NCI-H1417 treated with DMSO at 0.1 percent for 48 hours (cell line): ENCODE measurements at places on chromosomes 3 and 15.

DNA sequence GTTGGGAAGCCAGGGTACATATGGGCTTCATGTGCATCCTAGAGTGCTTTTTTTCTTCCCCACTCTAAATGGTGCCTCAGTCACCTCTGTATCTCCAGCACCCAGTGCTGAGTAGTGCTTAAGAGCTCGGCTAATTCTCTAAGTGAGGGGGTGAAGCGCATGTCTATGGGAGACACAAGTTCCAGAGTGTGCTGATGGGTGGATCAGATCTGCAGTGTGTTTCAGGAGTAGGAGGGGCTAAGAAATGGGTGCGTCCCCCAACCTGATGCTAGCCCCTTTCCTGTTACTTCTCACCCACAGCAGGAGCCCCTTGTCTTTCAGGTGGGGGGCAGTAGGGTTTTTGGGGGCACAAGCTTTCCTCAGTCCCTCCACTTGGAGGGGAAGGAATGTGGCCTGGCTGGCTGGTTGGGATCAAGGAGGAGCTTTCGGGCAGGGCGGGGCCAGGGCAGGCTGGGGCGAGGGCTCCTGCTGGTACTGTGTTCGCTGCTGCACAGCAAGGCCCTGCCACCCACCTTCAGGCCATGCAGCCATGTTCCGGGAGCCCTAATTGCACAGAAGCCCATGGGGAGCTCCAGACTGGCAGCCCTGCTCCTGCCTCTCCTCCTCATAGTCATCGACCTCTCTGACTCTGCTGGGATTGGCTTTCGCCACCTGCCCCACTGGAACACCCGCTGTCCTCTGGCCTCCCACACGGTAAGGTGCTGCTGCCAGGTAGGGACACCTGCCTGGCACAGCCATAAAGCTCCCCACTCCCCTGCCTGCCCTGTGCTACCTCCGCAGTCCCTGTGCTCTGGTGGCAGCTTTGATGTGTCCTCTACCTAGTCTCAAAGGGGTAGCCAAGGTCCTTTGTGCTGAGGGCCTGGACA is at the start of gene IL17RE:
TSS of gene IL17RE (plus strand) at position 477 of the 866 bp plus-strand sequence. CDS start at position 562, 85 bp downstream.
- DNase-seq: no peak

DNA sequence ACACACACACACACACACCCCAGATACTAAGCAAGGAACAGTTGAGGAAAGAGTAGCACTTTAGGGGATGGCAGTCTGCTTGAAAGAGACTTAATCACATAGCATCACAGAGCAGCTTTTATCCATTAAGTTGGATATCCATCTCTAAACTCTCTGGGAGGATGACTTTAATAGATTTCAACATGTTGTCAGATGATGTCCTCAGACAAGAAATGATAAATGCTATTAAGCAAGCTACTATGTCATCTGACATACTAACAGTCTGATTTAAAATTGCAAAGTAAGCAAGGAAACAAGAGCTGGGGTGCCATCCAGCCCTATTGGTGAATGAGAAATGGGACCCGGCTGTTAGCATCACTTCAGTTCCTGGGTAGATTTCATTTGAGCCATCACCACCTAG is 136.9 kb downstream of the PLCL2 start:
- no peak for DNase-seq

GRCh38 chr15:74725845-74726773 is 781 bp upstream of the CYP1A1 start:
- no peak for DNase-seq

- DNase-seq: no peak
Measured at GRCh38 chr3:57393977-57394376, 101.5 kb upstream of the ASB14 start.

- DNase-seq: no peak
Measured at GRCh38 chr3:134018406-134018805, 11.3 kb downstream of the SLCO2A1 start.

GRCh38 chr3:54537506-54537905 is 390.4 kb downstream of the LRTM1 start:
- no peak for DNase-seq

GRCh38 chr15:67558502-67558901 is 16.0 kb downstream of the MAP2K5 start:
- no peak for DNase-seq

- no peak for DNase-seq
Measured at GRCh38 chr15:52103217-52104207, 9.1 kb downstream of the BCL2L10 start.

GRCh38 chr3:170641510-170642236 is 55.8 kb upstream of the SLC7A14 start:
- no peak for DNase-seq

- DNase-seq: no peak
Measured at GRCh38 chr3:185528532-185528931, 23.9 kb downstream of the LIPH start.

GRCh38 chr3:128807186-128807830 is 72.1 kb upstream of the ACAD9 start:
- DNase-seq: no peak

- no peak for DNase-seq
Measured at GRCh38 chr15:38424101-38424552, 29.8 kb upstream of the FAM98B start.

GRCh38 chr3:15654891-15655290 is 53.3 kb downstream of the BTD start:
- no peak for DNase-seq

DNA sequence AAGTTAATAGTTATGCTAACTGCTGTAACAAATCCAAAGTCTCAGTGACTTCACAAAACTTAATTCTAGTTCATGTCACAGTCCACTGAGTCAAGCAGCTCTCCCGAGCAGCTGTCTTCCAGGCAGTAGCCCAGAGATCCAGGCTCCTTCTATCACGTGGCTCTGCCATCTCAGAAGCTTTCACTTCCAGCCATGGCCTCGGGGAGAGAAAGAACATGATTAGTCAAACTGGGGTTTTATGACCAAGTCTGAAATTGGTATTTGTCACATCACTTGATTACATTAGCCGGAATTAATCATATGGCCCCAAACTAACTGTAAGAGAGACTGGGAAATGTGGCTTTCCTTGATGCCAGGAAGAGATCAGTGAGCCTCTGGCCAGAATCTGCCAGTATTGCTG is 70.2 kb upstream of the DGKG start:
- DNase-seq: no peak

DNA sequence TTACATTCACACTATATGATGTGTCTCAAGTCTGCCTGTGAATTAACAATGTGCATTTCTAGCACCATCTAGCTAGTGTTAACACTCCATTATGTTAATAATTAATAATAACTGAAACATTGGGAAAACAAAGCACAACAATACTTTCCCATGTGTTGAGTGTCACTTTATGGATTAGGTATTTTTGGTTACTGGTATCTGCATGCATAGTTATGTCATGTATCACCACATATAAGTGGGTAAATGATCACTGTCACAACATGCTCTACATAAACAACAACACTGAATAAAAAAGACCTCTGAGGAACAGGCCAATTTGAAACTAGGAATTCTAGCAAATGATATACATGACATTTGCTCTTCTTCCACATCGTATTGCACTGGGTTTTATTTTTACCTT is 74.7 kb downstream of the MLH1 start:
- DNase-seq: no peak

- DNase-seq: peak; percentile 36
Measured at GRCh38 chr3:60743631-60744164, 507.6 kb downstream of the FHIT start.

DNA sequence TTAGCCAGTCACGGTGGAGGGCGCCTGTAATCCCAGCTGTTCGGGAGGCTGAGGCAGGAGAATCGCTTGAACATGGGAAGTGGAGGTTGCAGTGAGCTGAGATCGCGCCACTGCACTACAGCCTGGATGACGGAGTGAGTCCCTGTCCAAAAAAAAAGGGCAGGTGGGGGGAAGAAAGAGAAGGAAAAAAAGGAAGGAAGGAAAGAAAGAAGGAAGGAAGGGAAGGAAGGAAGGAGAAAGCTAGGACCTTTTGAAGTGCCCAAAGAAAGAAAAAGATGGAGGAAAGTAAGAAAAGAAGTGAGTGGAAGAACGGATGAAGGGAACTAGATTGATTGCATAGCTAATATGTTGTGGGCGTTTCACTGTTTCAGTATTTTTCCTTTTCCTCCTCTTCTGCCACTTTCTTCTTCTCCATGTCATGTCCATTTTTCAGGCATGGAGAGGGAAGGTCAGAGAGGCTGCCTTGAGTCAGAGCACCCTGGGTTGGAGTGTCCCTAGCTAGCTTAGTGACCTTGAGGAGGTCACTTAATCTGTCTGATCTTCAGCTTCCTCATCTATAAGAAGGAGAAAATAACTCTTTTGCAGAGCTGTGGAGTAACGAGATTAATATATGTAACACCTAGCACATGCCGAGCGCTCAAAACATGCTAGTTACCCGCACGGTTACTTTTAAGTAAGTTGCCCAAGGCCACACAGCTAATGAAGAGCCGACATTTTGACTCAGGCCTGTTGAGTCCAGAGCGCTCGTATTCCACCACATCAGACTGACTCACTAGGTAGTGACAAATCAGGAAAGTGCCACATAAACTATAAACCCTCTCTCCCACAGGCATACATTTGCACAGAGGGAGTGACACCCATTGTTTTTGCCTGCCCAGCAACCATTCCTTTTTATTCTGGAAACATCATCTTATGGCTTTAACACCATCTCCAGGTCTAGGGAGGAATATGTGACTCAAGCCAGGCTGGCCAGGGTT is 42.2 kb downstream of the BHLHE40 start:
- DNase-seq: no peak

- no peak for DNase-seq
Measured at GRCh38 chr3:120424976-120425570, 25.7 kb downstream of the FSTL1 start.

- peak; percentile 26 for DNase-seq
Measured at GRCh38 chr3:159765860-159766294, 222.8 kb upstream of the IL12A start.

DNA sequence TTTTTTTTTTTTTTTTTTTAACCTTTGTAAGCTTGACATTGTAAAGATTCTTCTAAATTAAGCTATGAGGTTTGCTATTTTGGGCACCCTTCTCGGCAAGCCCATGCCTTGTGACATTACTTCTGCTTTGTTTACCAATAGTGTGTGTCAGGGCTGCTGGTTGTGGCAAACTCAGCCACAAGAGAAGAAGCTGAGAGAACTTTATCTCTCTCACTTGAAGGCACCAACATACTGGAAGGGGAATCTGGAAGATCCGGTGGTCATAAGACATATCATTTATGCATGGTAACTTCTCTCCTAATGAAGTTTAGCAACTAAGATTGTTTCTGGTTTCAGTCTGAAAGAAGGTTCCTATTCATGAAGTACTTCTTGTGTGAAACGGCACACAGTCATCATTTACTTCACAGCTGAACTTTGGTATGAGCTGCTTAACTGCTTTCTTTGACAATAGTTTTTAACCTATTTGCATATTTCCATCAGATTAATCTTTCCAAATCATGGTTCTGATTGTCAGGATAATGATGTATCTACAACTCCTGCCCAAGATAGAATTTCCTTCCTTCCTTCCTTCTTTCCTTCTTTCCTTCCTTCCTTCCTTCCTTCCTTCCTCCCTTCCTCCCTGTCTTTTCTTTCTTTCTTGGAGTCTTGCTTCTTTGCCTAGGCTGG is 189.3 kb downstream of the NFKBIZ start:
- DNase-seq: no peak

DNA sequence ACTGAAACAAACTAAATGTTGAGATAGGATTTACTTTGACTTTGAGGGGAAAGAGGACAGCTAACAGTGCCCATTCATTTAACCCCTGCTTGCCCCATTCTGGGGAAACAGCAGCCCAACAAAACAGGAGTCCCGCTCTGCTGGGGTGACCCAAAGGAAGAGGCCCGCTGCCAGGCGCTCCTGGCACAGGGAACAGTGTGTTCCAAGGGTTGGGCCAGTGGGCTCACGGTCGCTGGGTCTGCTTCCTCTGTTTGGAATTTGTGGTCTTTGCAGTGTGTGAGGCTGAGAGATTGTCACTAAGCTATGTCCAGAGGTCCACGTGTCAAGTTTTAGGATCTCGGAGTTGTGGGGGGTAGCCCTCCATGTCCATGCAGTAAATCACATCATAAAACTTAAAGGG is 250.4 kb upstream of the C2CD4B start:
- no peak for DNase-seq
